Activated naive CD8-positive, alpha-beta T cell treated with anti-CD3 and anti-CD28 coated beads, Interleukin-2, amount 50 U/mL, for 16 hours (primary cell): ENCODE measurements at places on chromosomes 4 and X.

DNA sequence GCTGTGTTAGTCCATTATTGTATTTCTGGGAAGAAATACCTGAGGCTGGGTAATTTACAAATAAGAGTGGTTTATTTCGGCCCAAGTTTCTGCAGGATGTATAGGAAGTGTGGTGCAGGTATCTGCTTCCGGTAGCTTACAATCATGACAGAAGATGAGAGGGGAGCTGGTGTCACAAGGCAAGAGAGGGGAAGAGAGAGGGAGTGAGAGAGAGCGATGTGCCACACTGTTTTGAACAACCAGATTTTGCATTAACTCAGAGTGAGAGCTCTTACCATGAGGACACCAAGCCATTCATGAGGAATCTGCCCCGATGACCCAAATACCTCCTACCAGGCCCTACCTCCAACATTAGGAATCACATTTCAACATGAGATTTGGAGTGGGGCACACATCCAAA, 627.6 kb upstream of the FRG1 start:
- no peak for DNase-seq

DNA sequence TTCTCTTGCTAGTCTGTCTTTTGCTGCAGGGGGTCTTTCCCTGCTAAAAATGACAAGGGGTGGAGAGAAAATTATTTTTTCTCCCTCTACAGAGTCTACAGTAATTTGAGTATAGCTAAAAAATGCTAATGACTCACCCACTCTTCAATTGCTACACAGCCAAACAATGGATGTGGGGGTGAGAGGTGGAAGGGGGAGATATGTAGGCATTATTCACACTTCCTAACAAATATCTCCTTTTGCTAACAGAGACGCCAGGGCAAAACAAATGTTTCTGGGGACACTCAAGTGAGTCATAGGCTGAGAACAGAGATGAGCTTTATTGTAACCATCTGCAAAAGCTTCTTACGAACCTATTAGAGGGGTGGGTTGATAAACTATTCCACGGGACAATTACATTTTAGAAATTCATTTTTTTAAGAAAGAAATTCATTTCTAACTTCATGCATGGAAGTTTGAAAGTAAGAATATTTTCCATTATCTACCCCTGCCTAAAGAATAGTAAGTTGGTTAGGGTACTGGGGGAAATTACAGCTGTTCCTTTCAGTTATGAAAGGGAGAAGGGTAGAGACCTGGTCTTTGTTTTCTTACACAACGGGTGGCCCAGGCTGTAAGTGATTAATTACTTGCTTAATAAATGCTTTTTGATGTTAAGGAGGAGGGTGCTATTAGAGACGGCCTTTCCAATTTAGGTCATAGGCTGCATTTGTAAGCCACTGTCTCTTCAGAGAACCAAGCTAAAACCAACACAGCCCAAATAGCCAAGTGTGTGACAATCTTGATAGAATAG, 12.8 kb downstream of the SCD5 start:
- no peak for DNase-seq

DNA sequence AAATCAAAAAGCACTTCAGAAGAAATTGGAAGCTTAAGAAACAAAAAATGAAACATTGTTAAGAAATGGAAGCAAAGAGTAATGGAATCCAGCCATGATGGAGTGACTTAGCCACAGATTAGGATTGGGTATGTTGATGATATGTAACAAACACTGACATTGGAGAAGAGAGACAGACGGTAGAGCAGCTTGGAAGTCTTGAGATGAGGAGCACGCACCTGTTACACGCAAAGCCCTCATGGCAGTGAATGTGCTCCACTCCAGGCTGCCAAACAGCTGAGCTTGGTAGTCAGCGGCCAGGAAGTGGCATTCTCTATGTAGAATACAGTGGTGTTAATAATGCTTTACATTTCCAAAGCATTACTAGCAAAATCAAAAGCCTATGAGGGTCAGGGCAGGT, 56.9 kb upstream of the GPRIN3 start:
- DNase-seq = no peak

GRCh38 chrX:48683411-48683982, at the start of gene WAS:
Gene WAS, plus strand, starts transcription at chrX:48683799. Its CDS starts 55 bp downstream, at chrX:48683854.
- DNase-seq = no peak

DNA sequence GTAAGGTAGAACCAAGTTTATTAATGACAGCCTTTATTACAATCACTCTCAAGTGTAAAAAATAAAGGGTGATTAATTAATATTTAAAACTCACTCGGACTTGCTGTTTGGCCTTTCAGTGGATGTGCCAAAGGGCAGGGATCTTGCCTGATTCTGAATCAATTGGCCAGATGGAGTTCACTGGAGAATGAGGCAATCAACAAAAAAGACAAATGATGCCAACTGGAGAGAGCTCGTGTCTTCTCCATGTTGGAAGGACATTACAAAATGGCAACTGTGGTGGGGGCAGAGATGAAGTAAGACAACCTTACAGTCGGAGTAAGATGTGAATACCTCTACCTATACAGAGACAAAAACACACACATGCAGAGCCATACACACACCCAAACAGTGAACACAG, 188.0 kb downstream of the TSPAN5 start:
- no peak for DNase-seq

GRCh38 chr4:87053802-87054767, 119.3 kb downstream of the AFF1 start:
- DNase-seq = no peak

DNA sequence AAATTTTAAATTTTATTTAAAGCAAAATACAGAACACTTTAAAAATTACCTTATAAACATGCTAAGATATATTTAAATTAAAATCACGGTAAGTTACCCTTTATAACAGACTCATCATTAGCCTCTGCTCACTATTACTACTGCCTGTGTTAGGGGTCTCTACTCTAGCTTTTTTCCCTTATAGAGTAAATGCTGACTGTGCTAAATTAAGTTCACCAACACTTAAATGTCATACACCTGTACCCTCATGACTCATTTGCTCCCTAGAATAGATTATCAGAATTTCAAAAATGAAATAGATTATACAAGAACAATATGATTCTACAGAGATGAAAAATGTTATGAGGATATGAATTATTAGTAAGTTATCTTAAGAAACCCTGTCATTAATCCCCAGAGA, 131.1 kb upstream of the INPP4B start:
- DNase-seq = no peak

GRCh38 chrX:39335513-39336235, 534.4 kb downstream of the MID1IP1 start:
- no peak for DNase-seq

DNA sequence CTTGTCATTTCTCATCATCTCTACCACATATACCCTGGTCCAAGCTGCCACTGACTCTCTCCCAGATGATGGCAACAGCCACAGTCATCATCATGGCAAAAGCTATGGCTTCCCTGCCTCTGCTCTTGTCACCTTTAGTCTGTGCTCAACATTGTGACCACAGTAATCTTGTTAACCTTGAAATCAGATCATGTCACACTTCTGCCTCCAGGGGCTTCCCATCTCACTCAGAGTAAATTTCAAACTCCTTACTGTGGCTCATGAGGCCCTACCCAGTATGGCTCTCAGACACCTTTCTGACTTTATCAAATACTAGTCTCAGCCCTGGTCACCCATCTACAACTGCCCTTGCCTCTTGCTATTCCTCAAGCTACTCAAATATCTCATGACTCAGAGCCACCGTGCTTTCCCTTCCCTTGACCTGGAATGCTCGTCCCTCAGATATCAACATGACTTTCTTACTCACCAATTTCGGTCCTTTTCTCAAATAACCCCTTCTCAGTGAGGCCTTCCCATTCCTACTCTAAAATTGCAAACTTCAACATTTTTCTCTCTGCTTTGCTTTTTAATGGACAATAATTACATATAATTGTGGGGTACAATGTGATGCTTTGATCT, 41.1 kb upstream of the STIM2 start:
- no peak for DNase-seq

- no peak for DNase-seq
Measured at GRCh38 chr4:74377714-74378113, 12.8 kb downstream of the EREG start.

- DNase-seq = no peak
Measured at GRCh38 chrX:8846266-8846665, 45.1 kb upstream of the FAM9A start.

DNA sequence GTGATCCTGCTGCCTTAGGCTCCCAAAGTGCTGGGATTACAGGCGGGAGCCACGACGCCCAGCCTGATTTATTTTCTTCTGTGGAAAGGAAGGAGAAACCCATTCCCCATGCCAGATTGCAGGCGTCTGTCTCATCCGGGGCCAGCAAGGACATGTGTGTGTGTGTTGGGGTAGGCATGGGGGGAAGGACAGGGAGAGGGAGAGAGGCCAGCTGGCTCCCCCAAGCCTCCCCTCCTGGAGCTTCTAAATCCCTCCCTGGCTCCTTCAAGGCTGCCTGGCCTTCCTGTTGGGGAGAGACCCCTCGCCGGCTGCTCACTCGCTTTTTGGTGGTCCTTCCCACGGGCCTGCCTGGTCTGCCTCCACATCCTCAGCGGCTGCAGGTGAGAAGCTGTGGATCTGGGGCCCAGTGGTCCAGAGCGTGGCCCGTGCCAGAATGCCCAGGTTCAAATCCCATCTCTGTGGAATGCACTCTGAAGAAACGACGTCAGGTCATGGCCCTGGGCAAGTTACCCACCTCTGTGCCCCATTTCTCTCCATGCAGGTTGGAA, 1.3 kb upstream of the PLXNB3 start:
- DNase-seq = no peak

DNA sequence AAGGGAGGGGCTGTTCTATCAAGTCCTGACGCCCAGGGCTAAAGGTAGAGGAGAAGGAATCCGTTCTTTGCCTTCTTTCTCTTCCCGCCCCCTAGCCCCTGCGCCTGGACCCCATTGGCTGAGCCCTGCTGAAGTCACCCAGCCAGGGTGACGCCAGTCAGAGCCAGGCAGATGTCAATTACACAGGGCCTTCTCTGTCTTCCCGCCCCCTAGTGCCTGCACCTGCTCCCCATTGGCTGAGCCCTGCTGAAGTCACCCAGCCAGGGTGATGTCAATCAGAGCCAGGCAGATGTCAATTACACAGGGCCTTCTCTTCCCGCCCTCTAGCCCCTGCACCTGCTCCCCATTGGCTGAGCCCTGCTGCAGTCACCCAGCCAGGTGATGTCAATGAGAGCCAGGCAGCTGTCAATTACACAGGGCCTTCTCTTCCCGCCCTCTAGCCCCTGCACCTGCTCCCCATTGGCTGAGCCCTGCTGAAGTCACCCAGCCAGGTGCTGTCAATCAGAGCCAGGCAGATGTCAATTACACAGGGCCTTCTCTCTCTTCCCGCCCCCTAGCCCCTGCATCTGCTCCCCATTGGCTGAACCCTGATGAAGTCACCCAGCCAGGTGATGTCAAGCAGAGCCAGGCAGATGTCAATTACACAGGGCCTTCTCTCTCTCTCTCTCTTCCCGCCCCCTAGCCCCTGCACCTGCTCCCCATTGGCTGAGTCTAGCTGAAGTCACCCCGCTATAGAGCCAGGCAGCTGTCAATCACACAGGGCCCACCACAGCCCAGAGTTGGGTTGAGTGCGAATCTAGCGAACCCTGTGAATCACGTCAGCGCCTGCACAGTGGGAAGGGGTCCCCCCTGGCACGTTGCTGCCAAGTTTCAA, 46.4 kb downstream of the ASMT start:
- DNase-seq = no peak

GRCh38 chr4:85672116-85672515, 197.2 kb downstream of the ARHGAP24 start:
- DNase-seq = no peak

- no peak for DNase-seq
Measured at GRCh38 chrX:88903989-88904718, 157.1 kb downstream of the CPXCR1 start.

- no peak for DNase-seq
Measured at GRCh38 chrX:19129694-19130093, 7.4 kb upstream of the ADGRG2 start.
